Activated naive CD4-positive, alpha-beta T cell treated with anti-CD3 and anti-CD28 coated beads, Interleukin-2, amount 10 ng/mL, durations not matched to agents 7 days and 5 days (primary cell): ENCODE measurements at places on chromosomes 4 and X.
A peak's percentile ranks its signal among the peaks of the same experiment; 100 is the strongest.

- no peaks in the 10 kb centered on the region for H3K27me3 ChIP-seq
- no peaks in the 10 kb centered on the region for H3K36me3 ChIP-seq
Measured at GRCh38 chr4:115187136-115187535, 73.7 kb upstream of the NDST4 start.

GRCh38 chr4:89708903-89709421 is 128.0 kb downstream of the SNCA start:
- DNase-seq: no peak
- H3K27me3 ChIP-seq: no peaks in the 10 kb centered on the region
- H3K4me1 ChIP-seq: peaks cover 10% of the 10 kb centered on the region
- no peak overlapping the region for H3K4me3 ChIP-seq
- no peak overlapping the region for H3K27ac ChIP-seq
- no peaks in the 10 kb centered on the region for H3K36me3 ChIP-seq

DNA sequence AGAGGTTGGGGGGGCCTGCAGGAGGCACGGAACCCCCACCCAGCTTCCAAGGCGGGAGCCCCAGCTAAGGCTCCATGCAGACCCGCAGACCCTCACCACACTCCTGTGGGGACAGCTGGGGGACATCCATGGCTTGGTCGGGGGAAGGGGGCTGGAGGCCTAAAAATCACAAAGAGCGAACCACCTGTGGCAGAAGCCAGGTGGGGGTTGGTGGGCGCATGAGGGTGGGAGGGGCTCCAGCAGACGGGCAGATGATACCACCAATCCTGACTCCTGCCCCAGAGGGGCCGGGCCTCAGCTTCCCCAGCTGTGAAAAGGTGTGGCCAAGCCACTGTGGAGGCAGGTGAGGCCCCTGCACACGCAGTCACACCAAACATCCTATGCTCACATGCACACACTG is 111.6 kb downstream of the FAM53A start:
- H3K36me3 ChIP-seq: no peaks in the 10 kb centered on the region
- H3K27me3 ChIP-seq: peaks cover 3% of the 10 kb centered on the region
- H3K27ac ChIP-seq: no peak overlapping the region
- no peaks in the 10 kb centered on the region for H3K4me1 ChIP-seq
- no peak for DNase-seq

- no peak overlapping the region for H3K4me3 ChIP-seq
- no peak for DNase-seq
- H3K36me3 ChIP-seq: no peaks in the 10 kb centered on the region
- H3K27ac ChIP-seq: no peak overlapping the region
- H3K27me3 ChIP-seq: no peaks in the 10 kb centered on the region
Measured at GRCh38 chrX:130694983-130695382, 208.0 kb downstream of the ENOX2 start.

DNA sequence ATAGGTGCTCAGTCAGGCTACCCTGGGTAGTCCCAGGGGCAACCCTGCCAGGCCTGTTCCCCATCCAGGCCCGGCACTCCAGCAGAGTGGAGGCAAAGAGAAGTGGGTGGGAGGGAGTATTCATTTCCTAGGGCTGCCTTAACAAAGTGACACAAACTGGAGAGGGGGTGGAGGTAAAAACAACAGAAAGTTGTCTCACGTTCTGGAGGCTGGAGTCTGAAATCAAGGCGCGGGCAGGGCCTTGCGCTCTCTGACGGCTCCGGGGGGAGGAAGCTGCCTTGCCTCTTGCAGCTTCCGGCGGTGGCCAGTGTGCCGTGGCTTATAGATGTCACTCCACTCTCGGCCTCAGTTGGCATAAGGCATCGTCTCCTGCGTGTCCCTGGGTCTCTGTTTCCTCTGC is 90.8 kb downstream of the DCTD start:
- no peaks in the 10 kb centered on the region for H3K36me3 ChIP-seq
- no peak overlapping the region for H3K4me3 ChIP-seq
- H3K27me3 ChIP-seq: peaks cover 24% of the 10 kb centered on the region
- no peak overlapping the region for H3K27ac ChIP-seq
- DNase-seq: peak; percentile 44
- peaks cover 8% of the 10 kb centered on the region for H3K4me1 ChIP-seq

- peak overlapping the region; percentile 86 for H3K27ac ChIP-seq
- peaks cover 97% of the 10 kb centered on the region for H3K4me1 ChIP-seq
- DNase-seq: no peak
- peak overlapping the region; percentile 36 for H3K4me3 ChIP-seq
- H3K27me3 ChIP-seq: no peaks in the 10 kb centered on the region
Measured at GRCh38 chr4:40240040-40240653, 43.3 kb downstream of the RHOH start.

- DNase-seq: no peak
- no peak overlapping the region for H3K4me3 ChIP-seq
- H3K27ac ChIP-seq: no peak overlapping the region
- no peaks in the 10 kb centered on the region for H3K36me3 ChIP-seq
Measured at GRCh38 chr4:41839916-41840854, 91.7 kb upstream of the PHOX2B start.

GRCh38 chrX:2640436-2641150 is 50.5 kb upstream of the CD99 start:
- no peaks in the 10 kb centered on the region for H3K27me3 ChIP-seq
- H3K4me3 ChIP-seq: no peak overlapping the region
- H3K4me1 ChIP-seq: no peaks in the 10 kb centered on the region
- no peak for DNase-seq
- no peak overlapping the region for H3K27ac ChIP-seq

GRCh38 chr4:102441978-102442911 is 58.9 kb upstream of the NFKB1 start:
- DNase-seq: no peak
- H3K27me3 ChIP-seq: peaks cover 3% of the 10 kb centered on the region
- no peaks in the 10 kb centered on the region for H3K36me3 ChIP-seq
- peaks cover 12% of the 10 kb centered on the region for H3K4me1 ChIP-seq
- no peak overlapping the region for H3K4me3 ChIP-seq

GRCh38 chr4:148810461-148810860 is 368.2 kb upstream of the NR3C2 start:
- H3K4me1 ChIP-seq: no peaks in the 10 kb centered on the region
- no peak overlapping the region for H3K27ac ChIP-seq
- no peaks in the 10 kb centered on the region for H3K27me3 ChIP-seq

DNA sequence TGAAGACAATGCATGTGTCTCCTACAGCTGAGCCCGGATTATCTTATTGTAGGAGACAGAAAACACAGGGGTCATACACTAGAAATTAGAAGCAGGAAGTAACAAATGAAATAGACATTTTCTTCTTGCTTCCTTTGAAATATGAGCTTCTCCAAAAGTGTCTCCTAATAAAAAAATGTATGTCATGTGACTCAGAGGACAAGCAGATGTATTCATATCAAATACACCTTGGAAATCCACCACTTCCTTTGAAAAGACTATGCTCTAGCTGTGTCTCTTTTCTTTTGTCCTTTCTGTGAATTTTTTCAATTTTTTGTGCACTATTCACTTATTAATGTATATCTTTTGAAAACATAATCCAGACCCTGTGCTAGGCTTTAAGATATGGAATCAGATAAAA is 1906.2 kb downstream of the C4orf33 start:
- no peak for DNase-seq
- no peaks in the 10 kb centered on the region for H3K27me3 ChIP-seq
- no peaks in the 10 kb centered on the region for H3K4me1 ChIP-seq
- no peak overlapping the region for H3K4me3 ChIP-seq
- H3K27ac ChIP-seq: no peak overlapping the region

- H3K4me3 ChIP-seq: no peak overlapping the region
- DNase-seq: no peak
- H3K27me3 ChIP-seq: peaks cover 4% of the 10 kb centered on the region
- H3K4me1 ChIP-seq: no peaks in the 10 kb centered on the region
- H3K27ac ChIP-seq: no peak overlapping the region
Measured at GRCh38 chrX:73239242-73239641, 24.6 kb upstream of the NAP1L2 start.

DNA sequence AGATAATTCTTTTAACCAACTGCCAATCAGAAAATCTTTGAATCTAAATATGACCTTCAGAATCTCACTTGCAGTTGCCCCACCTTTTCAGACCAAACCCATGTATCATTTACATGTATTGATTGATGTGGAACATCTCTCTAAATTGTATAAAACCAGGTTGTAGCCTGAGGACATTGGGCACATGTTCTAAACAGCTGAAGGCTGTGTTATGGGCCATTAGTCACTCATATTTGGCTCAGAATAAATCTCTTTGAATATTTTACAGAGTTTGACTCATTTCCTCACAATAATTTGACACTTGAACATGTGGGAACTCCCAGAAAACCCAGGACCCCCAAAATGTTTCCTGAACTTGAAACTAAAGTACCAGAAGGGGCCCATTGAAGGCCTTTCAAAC is 58.7 kb downstream of the UGT2B10 start:
- H3K36me3 ChIP-seq: no peaks in the 10 kb centered on the region
- no peaks in the 10 kb centered on the region for H3K27me3 ChIP-seq
- H3K4me1 ChIP-seq: no peaks in the 10 kb centered on the region
- H3K27ac ChIP-seq: no peak overlapping the region
- no peak for DNase-seq
- H3K4me3 ChIP-seq: no peak overlapping the region

DNA sequence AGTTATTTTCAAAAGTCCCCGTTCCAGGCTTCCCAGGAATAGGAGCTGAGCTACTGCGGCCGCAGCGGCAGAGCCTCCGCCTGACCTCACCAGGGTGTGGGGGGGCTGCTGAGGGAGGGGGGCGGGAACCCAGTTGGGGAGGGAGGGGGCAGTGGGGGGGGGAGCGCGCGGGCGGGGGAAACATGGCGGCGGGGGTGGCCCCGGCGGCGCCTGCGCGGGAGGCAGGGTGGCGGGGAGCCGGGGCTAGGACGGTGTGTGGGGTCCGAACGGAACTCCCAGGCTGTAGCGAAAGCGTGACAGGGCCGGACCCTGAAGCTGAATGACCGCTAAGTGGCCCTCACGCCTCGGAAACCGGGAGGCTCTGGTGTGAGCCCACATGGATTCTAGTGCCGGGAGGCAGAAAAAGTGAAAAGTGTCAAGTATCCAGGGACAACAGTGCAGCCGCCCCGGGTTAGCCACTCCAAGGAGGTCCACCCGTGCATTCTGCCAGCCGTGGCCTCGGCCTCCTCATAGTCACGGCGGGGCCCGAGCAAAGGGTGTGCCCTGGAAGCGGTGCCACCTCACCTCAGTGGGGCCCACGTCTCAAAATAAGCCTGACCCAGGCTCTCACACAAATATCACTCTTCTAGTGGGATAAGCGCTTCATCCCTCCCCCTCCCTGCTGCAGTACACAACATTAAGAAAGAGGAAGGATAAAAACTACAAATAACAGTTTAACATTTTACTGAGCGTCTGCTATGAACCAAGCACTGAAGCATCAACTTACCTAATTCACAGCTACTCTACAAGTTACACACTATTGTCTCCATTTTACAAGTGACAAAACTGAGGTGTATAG is at the start of gene KLHL13:
Gene KLHL13 (minus strand): TSS at position 98 of the 838 bp plus-strand sequence. CDS start 88,337 bp downstream, outside the sequence.
- peaks cover 7% of the 10 kb centered on the region for H3K4me1 ChIP-seq
- H3K27me3 ChIP-seq: peaks cover 20% of the 10 kb centered on the region
- no peaks in the 10 kb centered on the region for H3K36me3 ChIP-seq

DNA sequence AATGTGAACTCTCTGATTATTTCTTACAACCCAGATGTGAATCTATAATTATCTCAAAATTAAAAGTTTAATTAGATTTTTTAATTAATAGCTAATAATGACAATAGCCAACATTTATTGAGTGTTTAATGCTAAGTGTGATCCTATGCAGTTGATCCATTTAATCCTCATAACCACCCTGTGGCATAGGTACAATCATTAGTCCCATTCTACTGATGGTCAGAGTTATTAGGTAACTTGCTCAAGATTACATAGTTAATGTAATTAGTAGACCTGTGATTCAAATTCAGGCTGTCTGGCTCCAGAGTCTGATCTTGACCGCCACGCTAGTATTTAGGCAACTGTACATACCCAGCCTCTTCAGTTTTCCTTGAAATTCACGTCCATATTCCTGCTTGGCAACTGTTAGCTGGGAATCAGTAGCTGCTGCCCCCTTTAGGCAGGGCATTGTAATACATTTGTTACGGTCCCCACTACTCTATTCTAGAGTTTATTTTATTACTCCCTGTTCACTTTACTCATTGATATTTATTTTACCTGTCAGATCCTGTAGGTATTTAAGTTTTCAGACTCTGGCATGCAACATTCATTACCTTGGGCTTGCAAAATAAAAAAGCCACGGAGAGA is 20.6 kb upstream of the TEC start:
- no peak overlapping the region for H3K27ac ChIP-seq
- no peaks in the 10 kb centered on the region for H3K4me1 ChIP-seq
- H3K4me3 ChIP-seq: no peak overlapping the region
- H3K27me3 ChIP-seq: peaks cover 8% of the 10 kb centered on the region
- no peak for DNase-seq

DNA sequence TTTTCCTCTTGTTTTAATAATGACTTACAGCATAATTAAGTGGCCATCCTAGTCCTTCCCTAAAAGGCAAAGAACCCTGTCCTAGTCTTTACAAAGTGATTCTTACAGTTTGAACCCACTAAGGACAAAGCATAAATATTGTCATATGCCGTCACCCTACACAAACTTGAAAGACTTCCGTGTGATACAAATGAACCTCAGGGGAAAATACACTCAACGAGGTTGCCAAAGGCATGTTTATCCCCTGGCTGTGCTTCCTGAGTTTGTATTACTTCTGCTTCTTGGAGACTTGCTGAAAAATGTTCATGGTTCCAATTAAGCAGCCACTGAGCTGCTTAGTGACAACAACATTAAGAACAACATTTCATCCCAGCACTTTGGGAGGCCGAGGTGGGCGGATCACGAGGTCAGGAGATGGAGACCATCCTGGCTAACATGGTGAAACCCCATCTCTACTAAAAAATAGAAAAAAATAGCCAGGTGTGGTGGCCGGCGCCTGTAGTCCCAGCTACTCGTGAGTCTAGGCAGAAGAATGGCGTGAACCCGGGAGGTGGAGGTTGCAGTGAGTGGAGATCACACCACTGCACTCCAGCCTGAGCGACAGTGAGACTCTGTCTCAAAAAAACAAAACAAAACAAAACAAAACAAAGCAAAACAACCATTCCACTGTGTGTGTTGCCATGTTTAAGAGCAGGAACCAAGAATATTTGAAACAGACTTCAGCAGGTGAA is 16.2 kb downstream of the RASSF6 start:
- H3K4me3 ChIP-seq: no peak overlapping the region
- no peak for DNase-seq
- no peaks in the 10 kb centered on the region for H3K36me3 ChIP-seq
- H3K27ac ChIP-seq: no peak overlapping the region

- no peak overlapping the region for H3K4me3 ChIP-seq
- no peaks in the 10 kb centered on the region for H3K27me3 ChIP-seq
- no peak for DNase-seq
- peaks cover 9% of the 10 kb centered on the region for H3K36me3 ChIP-seq
- peak overlapping the region; percentile 94 for H3K27ac ChIP-seq
Measured at GRCh38 chrX:150459196-150459595, 96.1 kb downstream of the MAMLD1 start.

GRCh38 chrX:13697976-13698375 is 9.0 kb downstream of the RAB9A start:
- H3K4me3 ChIP-seq: no peak overlapping the region
- DNase-seq: no peak
- peaks cover 7% of the 10 kb centered on the region for H3K36me3 ChIP-seq
- H3K27me3 ChIP-seq: no peaks in the 10 kb centered on the region
- H3K27ac ChIP-seq: no peak overlapping the region

- no peaks in the 10 kb centered on the region for H3K27me3 ChIP-seq
- H3K4me3 ChIP-seq: no peak overlapping the region
- H3K4me1 ChIP-seq: no peaks in the 10 kb centered on the region
- no peaks in the 10 kb centered on the region for H3K36me3 ChIP-seq
- no peak overlapping the region for H3K27ac ChIP-seq
Measured at GRCh38 chrX:30468471-30468870, 109.1 kb downstream of the TASL start.
